CD4-positive, alpha-beta memory T cell (primary cell): ENCODE measurements at places on chromosomes 12 and 14. TPM values are rescaled to one million over a fixed set of nuclear protein-coding genes. Genes with fewer than 3 reads are reported as not detected.
A peak's percentile ranks its signal among the peaks of the same experiment; 100 is the strongest.

The LRP1-AS gene
- not detected for total RNA-seq

The KRT3 gene
- not detected for total RNA-seq

The CIDEB gene
- total RNA-seq, result 22.3 TPM

The TMEM179 gene
- not detected for total RNA-seq

The IL31 gene
- total RNA-seq, result not detected

The CACNA2D4 gene
- 19.2 TPM for total RNA-seq

- no peaks in the 10 kb centered on the region for H3K4me1 ChIP-seq
- no peaks in the 10 kb centered on the region for H3K36me3 ChIP-seq
These were observed 8.1 kb upstream of the ALDH1L2 start for GRCh38 chr12:105092336-105092735.

GRCh38 chr12:97960225-97960624 is 497.6 kb downstream of the RMST start:
- H3K4me1 ChIP-seq, result no peaks in the 10 kb centered on the region
- no peaks in the 10 kb centered on the region for H3K36me3 ChIP-seq
- no peak overlapping the region for H3K4me3 ChIP-seq
- no peaks in the 10 kb centered on the region for H3K27me3 ChIP-seq
- no peak overlapping the region for H3K27ac ChIP-seq

GRCh38 chr14:31927348-31927832 is 149.7 kb upstream of the ARHGAP5 start:
- peaks cover 11% of the 10 kb centered on the region for H3K4me1 ChIP-seq
- H3K27ac ChIP-seq, result no peak overlapping the region
- peak; percentile 4 for DNase-seq
- H3K4me3 ChIP-seq, result no peak overlapping the region
- H3K36me3 ChIP-seq, result no peaks in the 10 kb centered on the region
- no peaks in the 10 kb centered on the region for H3K27me3 ChIP-seq

DNA sequence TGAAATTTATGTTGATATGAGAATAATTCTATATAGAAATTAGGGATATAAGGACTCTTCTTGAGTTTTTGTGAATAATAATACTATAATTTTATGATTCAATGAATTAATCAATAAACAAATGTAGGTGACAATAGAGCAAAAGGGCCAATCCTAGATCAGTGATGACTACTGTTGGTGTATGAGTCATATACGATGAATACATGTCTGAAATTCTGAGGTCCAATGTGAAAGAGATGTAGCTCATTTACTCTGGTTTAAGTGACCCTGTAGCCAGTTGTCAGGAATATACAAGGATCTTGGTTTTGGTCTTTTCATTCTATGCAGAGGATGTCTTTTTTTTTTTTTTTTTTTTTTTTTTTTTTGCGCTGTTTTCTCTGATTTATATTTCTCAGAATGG is 72.1 kb upstream of the RTL1 start:
- H3K27ac ChIP-seq, result no peak overlapping the region
- no peak overlapping the region for H3K4me3 ChIP-seq
- no peak for DNase-seq
- H3K27me3 ChIP-seq, result no peaks in the 10 kb centered on the region
- H3K36me3 ChIP-seq, result no peaks in the 10 kb centered on the region

DNA sequence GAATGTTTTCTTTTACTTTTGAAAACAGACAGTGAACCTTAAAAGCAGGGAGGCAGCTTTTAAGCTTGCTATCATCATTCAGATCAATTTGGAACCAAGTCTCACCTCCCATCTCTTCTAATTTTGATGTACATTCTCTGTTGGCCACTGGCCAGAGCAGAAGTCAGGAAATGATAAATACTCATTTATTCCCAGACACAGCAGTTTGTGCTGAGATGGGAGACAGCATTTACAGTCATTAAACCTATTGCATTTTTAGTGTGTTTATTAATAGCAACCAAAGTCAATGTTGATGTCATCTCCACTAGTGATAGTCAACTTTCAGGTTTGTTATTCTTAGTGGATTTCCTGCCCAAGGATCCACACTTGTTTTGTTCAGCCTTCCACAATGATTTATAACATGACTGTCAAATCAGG is 320.0 kb upstream of the ATP2B1 start:
- no peak overlapping the region for H3K27ac ChIP-seq
- no peaks in the 10 kb centered on the region for H3K27me3 ChIP-seq
- H3K4me1 ChIP-seq, result peaks cover 17% of the 10 kb centered on the region
- DNase-seq, result peak; percentile 1
- H3K4me3 ChIP-seq, result no peak overlapping the region

GRCh38 chr14:105050551-105050897 is 14.7 kb downstream of the GPR132 start:
- no peak for DNase-seq
- no peak overlapping the region for H3K27ac ChIP-seq
- no peaks in the 10 kb centered on the region for H3K27me3 ChIP-seq

- no peaks in the 10 kb centered on the region for H3K4me1 ChIP-seq
- no peak overlapping the region for H3K4me3 ChIP-seq
- no peak overlapping the region for H3K27ac ChIP-seq
- H3K27me3 ChIP-seq, result no peaks in the 10 kb centered on the region
- no peaks in the 10 kb centered on the region for H3K36me3 ChIP-seq
These were observed 66.3 kb downstream of the NCOR2 start for GRCh38 chr12:124501112-124501561.

GRCh38 chr12:65958456-65958855 is 134.2 kb downstream of the HMGA2 start:
- no peak overlapping the region for H3K4me3 ChIP-seq
- H3K4me1 ChIP-seq, result no peaks in the 10 kb centered on the region
- no peaks in the 10 kb centered on the region for H3K36me3 ChIP-seq

GRCh38 chr12:28800129-28800528 is 348.9 kb upstream of the FAR2 start:
- H3K4me1 ChIP-seq, result no peaks in the 10 kb centered on the region
- DNase-seq, result no peak
- no peak overlapping the region for H3K27ac ChIP-seq

DNA sequence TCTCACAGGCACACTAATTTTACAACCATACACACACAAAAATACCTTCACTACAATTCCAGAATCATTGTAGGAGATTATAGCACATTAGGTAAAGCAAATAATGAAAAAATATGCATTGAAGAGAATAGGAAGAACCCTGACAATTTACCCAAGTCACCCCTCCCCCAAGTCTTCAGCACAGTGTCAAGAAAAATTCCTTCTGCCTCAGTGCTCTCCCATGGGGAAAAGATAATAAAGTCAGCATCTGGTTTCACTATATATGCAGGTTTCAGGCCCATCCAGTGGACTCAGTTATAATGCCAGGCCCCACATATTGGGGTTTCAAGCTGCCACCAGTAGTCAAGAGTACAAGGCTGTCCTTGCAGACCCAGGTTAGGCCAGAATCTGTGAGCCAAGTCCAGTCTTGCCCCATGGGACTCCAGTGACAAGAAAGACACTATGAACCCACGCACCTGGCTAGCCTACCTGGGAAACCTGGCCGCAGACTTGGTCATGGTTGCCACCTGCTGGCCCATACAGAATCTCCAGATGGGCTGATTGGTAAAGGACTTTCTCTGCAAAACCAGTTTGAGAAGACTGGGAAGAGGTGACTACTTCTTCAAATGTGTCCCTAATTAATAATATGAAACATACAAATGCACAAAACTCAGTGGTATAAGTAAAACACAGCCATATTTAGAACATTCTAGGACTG is 398.6 kb upstream of the FLRT2 start:
- no peaks in the 10 kb centered on the region for H3K27me3 ChIP-seq
- H3K4me1 ChIP-seq, result no peaks in the 10 kb centered on the region
- no peaks in the 10 kb centered on the region for H3K36me3 ChIP-seq

- DNase-seq, result no peak
- no peaks in the 10 kb centered on the region for H3K4me1 ChIP-seq
- no peak overlapping the region for H3K4me3 ChIP-seq
These were observed 683.4 kb downstream of the SLC16A7 start for GRCh38 chr12:60279221-60279620.

DNA sequence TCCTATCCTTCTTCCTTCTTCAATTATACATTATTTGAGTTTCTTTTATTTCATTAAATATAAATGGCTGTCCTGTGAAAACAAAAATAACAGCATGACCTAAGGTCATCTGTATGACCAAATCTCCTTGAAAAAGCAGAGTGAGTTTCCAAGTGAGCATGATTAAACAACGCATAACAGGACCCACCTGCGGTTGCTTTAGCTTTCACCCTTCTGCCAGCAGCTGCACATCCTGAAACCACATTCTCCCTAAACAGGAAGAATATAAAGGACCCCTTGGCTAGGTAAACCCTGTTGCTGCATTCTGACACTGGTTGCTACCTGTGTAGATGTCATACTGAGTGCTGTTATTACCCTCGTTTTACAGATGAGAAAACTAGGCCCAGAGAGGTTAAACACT is 42.8 kb upstream of the CPM start:
- H3K27me3 ChIP-seq, result no peaks in the 10 kb centered on the region
- no peaks in the 10 kb centered on the region for H3K4me1 ChIP-seq
- H3K36me3 ChIP-seq, result no peaks in the 10 kb centered on the region
- no peak for DNase-seq
- no peak overlapping the region for H3K4me3 ChIP-seq

DNA sequence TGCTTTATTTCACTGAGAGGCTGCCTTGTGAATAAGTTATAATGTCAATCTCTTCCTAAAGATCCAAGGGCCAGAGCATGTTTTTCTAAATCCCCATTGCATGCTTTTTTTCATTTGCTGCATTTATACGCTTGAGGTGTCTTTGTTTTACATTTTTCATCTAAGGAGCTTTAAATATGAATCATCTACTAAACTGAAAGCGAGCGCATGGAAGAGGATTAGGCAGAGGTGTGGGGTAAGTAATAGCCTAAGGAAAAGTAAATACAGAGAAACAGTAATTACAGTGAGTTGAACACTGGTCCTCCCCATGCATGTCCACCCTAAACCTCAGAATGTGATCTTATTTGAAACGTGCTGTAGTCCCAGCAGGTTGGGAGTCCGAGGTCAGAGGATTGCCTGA is 76.4 kb upstream of the METAP2 start:
- DNase-seq, result no peak
- H3K27me3 ChIP-seq, result no peaks in the 10 kb centered on the region
- no peak overlapping the region for H3K4me3 ChIP-seq
- H3K27ac ChIP-seq, result no peak overlapping the region
- H3K36me3 ChIP-seq, result no peaks in the 10 kb centered on the region

DNA sequence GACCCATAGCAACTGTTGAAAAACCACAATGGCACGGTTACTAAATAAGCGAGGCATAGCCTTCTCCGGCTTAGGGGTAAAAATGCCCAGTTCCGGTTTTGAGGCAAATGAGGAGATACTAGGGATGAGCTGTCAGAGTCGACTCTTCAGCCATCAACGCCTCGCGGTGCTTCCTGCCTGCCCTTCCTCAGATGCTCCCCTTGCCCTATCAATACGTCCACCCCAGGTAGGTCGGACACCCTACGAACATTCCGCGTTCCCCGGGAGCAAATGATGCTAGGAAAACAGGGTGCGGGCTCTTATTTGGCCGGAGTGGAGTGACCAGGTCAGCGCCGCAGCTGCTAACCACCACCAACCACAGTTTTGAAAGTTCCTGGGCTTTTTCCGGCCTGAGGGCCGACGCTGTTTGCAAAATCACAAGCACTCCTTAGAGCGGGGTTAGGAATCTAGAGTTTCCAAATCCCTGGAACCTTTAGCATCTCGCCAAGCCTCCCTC is 1.2 kb downstream of the SRSF9 start:
- peak; percentile 19 for DNase-seq
- H3K36me3 ChIP-seq, result peaks cover 24% of the 10 kb centered on the region
- peak overlapping the region; percentile 84 for H3K4me3 ChIP-seq
- H3K27me3 ChIP-seq, result no peaks in the 10 kb centered on the region
- H3K4me1 ChIP-seq, result peaks cover 40% of the 10 kb centered on the region

- H3K4me3 ChIP-seq, result no peak overlapping the region
- H3K4me1 ChIP-seq, result no peaks in the 10 kb centered on the region
- H3K27me3 ChIP-seq, result no peaks in the 10 kb centered on the region
- DNase-seq, result no peak
These were observed 136.9 kb upstream of the CNOT2 start for GRCh38 chr12:70106347-70106746.

DNA sequence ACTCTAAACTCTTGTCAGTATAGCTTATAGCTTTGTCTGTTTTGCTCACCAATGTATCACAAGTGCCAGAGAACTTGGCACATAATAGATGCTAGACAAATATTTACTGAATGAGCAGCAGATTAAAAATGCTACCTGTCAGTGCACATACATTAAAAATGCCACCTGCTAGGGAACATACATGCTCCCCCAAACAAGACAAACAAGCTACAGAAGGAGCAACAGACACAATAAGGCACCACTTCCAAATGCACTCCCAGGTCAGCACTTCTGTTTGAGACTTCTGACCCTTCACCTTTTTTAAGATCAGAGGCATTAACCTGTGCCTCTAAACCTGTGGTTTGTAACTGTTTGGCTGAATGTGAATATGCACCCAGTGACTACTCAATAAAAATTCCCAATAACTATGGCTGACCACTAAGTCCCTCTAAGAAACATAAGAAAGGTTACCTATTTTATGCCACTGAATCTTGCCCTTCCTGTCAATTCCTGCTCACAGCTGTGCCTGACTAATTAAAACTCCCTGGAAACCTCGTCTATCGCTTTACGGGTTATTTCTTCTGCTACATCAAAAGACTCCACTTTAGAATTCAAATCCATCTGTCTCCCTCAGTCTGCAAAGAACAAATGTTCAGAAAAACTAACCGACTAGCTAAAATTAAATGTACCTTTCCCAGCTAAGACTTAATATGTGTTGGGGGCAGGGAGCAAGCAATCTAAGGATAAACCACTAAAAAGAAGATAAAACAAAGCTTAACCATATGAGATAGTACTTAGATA is 41.0 kb downstream of the HECTD4 start:
- H3K27ac ChIP-seq, result no peak overlapping the region
- H3K36me3 ChIP-seq, result no peaks in the 10 kb centered on the region
- peaks cover 15% of the 10 kb centered on the region for H3K4me1 ChIP-seq
- no peak overlapping the region for H3K4me3 ChIP-seq

GRCh38 chr14:103679351-103679750 is 35.9 kb downstream of the XRCC3 start:
- no peak for DNase-seq
- H3K4me3 ChIP-seq, result no peak overlapping the region
- H3K27ac ChIP-seq, result no peak overlapping the region
- H3K27me3 ChIP-seq, result no peaks in the 10 kb centered on the region
